ENCODE measurements at places on chromosomes 12 and 14. TPM values are rescaled to one million over a fixed set of nuclear protein-coding genes. Genes with fewer than 3 reads are reported as not detected.

DNA sequence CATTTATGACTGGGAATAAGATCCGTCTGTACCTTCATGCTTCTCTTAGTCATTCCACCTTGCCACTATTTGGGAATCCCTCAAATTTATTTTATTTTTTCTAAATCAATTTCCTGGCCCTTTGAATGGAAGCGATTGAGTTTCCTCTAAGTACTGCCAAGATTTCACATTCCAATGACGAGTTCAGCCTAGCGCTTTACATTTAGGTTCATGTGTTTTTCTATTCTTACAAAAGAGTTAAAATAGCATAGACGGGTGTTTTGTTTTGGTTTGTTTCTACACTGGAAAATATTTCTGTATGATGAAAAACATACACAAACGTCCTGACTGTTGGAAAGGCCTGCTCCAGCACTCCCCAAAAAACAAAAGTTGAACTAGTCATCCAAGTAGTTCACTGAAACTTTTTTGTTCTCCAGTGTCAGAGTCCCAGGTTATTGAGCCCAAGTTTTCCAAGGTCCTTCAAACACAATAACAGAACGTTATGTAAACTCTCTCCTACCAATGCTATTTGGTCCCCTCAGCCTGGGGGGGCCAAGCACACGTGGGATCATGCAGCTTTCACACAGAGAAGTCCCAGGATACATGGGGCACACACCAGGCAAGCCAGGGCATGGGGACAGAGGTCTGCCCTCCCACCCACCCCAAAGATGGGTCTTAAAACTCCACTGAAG lies 74.8 kb upstream of the FOXN3 start:
- peaks cover 6% of the 10 kb centered on the region for H3K4me1 ChIP-seq
- no peaks in the 10 kb centered on the region for H3K36me3 ChIP-seq
- no peak for DNase-seq
- H3K4me3 ChIP-seq: no peak overlapping the region
- no peaks in the 10 kb centered on the region for H3K27me3 ChIP-seq
- H3K27ac ChIP-seq: no peak overlapping the region

GRCh38 chr12:108352591-108352990 lies 13.5 kb upstream of the CMKLR1 start:
- no peaks in the 10 kb centered on the region for H3K36me3 ChIP-seq
- H3K27me3 ChIP-seq: no peaks in the 10 kb centered on the region
- no peak overlapping the region for H3K4me3 ChIP-seq
- no peaks in the 10 kb centered on the region for H3K4me1 ChIP-seq

GRCh38 chr12:44077294-44077693 lies 241.4 kb downstream of the TMEM117 start:
- DNase-seq: peak; percentile 6
- H3K4me1 ChIP-seq: no peaks in the 10 kb centered on the region
- no peaks in the 10 kb centered on the region for H3K36me3 ChIP-seq
- H3K27me3 ChIP-seq: no peaks in the 10 kb centered on the region
- no peak overlapping the region for H3K4me3 ChIP-seq

RNASE7 gene
- not detected for total RNA-seq

ITGB7 gene
- total RNA-seq: not detected

- no peak for DNase-seq
- H3K4me3 ChIP-seq: no peak overlapping the region
- H3K27ac ChIP-seq: no peak overlapping the region
- H3K36me3 ChIP-seq: no peaks in the 10 kb centered on the region
Measured at GRCh38 chr12:111045941-111046340, 125.6 kb upstream of the MYL2 start.

DNA sequence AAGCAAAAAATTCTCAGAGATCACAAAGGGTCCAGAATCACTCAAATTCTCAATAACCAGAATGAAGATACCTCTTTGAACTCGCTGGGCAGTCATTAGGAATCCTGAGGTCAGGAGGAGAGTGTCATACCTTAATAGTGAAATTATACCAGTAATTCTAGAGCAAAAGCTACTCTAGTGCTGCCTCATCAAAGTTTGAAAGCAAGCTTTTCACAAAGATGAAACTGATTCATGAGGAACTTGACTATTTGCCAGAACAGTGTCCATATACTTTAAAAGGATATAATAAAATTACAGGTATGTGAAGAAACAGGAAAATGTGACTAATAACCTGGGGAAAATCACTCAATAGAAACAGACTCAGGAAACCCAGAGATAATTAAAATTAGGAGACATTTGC lies 44.5 kb downstream of the EML5 start:
- no peaks in the 10 kb centered on the region for H3K27me3 ChIP-seq
- no peak overlapping the region for H3K4me3 ChIP-seq
- no peaks in the 10 kb centered on the region for H3K36me3 ChIP-seq
- H3K4me1 ChIP-seq: no peaks in the 10 kb centered on the region
- H3K27ac ChIP-seq: no peak overlapping the region

DNA sequence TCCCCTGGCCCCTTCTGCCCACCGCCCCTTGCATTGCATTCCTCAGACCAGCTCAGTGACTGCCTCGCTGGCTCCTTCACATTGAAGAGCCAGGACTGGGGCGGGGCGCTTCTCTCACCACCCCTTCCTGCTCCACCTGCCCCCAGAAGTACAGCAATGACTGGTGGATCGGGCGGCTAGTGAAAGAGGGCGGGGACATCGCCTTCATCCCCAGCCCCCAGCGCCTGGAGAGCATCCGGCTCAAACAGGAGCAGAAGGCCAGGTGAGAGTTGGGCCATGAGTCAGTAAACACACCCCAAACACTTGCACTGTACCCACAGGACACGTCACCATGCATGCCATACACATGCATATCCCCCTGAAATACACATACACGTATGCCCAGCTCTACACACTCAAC lies 5.8 kb downstream of the CACNB3 start:
- peak; percentile 38 for DNase-seq
- no peak overlapping the region for H3K4me3 ChIP-seq
- H3K36me3 ChIP-seq: peaks cover 51% of the 10 kb centered on the region
- H3K27me3 ChIP-seq: no peaks in the 10 kb centered on the region
- H3K4me1 ChIP-seq: no peaks in the 10 kb centered on the region

DNA sequence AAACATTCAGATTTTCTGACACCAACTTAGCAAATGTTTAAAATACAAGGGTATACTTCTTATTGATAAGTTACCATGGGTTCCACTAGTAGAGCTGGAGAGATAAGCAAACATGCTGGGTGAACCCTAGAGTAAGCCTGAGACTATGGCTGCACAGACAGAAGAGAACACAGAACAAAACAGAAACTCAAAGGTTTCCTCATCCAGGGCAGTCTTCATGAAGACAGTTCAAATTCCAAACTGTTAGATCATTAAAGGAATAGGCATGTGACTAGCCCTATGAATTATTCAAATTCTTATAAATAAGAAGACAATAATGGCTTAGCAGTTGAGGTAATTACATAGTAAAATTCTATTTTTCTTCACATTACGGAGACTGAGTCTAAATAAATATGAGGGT lies 28.1 kb downstream of the BTBD7 start:
- no peak for DNase-seq
- peaks cover 63% of the 10 kb centered on the region for H3K4me1 ChIP-seq
- H3K4me3 ChIP-seq: no peak overlapping the region

- H3K4me3 ChIP-seq: no peak overlapping the region
- peaks cover 7% of the 10 kb centered on the region for H3K36me3 ChIP-seq
- H3K4me1 ChIP-seq: peaks cover 5% of the 10 kb centered on the region
- no peak overlapping the region for H3K27ac ChIP-seq
- DNase-seq: no peak
Measured at GRCh38 chr12:2578211-2578610, 216.6 kb upstream of the FKBP4 start.
